Ovary (tissue), 10 donors: ENCODE measurements at places on chromosomes 5 and 9. TPM values are rescaled to one million over a fixed set of nuclear protein-coding genes. Genes with fewer than 3 reads are reported as not detected.

- H3K27me3 ChIP-seq: no peaks in the 10 kb centered on the region
- no peaks in the 10 kb centered on the region for H3K36me3 ChIP-seq
- H3K4me3 ChIP-seq: no peak overlapping the region
- no peak overlapping the region for H3K27ac ChIP-seq
- no peaks in the 10 kb centered on the region for H3K4me1 ChIP-seq
- DNase-seq: no peak
These were observed 218.1 kb upstream of the CD180 start for GRCh38 chr5:67414712-67415111.

DNA sequence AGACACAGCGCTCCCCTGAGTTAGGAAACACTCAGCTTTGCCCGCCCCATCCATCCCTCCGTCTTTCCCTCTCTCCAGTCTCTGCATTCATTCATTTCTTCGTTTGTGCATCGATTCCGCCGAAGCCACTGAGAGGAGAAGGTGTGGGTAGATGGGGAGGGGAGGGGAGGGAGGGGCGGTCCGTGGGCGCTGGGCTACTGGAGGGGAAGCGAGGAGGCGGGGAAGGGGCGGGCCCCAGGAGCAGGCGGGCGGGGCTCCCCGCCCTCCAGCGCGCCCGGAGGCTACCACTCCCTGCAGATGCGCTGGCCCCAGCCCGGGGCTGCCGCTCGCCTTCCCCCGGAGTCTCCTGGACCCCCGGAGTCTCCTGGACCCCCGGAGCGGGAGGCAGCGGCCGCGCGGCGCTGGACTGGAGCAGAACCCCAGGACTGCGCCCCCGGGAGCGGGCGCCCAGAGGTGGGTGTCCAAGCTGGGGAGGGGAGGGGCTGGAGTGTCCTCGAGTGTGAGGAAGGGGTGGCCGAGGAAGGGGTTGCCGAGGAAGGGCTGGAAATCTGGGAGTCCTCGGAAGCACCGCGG lies 159.5 kb downstream of the C9orf152 start:
- H3K27me3 ChIP-seq: no peaks in the 10 kb centered on the region
- peak overlapping the region; percentile 74 for H3K4me3 ChIP-seq
- no peaks in the 10 kb centered on the region for H3K36me3 ChIP-seq
- H3K27ac ChIP-seq: no peak overlapping the region
- peaks cover 6% of the 10 kb centered on the region for H3K4me1 ChIP-seq

GRCh38 chr9:68648971-68649370 lies 56.1 kb upstream of the PIP5K1B start:
- no peaks in the 10 kb centered on the region for H3K36me3 ChIP-seq
- H3K27ac ChIP-seq: no peak overlapping the region
- no peak overlapping the region for H3K4me3 ChIP-seq
- no peaks in the 10 kb centered on the region for H3K27me3 ChIP-seq
- DNase-seq: no peak

DNA sequence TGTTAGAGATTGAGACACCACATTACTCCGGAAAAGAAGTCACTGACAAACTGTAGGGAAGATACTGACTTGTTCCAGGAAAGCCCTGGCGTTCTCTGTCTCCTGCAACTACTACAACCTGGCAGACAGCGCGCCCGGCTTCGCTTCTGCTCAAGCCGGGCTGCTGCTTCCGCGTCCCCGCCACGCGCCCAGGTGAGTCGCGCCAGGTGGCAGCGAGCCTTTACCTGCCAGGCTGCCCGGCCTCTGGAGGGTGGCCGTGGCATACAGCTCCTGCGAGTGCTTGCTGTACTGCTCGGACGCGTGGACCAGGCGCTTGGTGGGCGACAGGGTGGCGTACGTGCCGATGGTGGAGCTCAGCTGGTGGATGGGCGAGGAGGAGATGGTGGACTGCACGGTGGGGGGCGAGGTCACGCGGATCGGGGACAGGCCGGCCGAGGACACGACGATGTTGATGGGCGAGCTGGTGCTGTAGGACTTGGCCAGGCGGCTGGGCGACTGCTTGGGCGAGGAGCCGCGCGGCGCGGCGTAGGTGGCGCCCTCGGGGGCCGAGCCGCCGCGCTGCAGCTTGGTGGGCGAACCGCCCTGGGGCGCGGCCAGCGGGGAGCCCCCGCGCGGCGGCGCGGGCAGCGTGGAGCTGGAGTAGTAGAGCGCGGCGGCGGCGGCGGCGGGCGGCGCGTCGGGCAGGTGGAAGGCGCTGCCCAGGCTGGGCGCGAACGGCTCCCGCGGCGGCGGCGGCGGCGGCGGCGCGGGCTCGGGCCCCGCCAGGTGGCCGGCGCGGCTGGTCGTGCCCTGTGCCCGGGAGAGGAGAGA lies 519.6 kb downstream of the CTNND2 start:
- DNase-seq: peak; percentile 20
- no peak overlapping the region for H3K27ac ChIP-seq
- peak overlapping the region; percentile 11 for H3K4me3 ChIP-seq
- H3K4me1 ChIP-seq: peaks cover 5% of the 10 kb centered on the region
- no peaks in the 10 kb centered on the region for H3K27me3 ChIP-seq

DNA sequence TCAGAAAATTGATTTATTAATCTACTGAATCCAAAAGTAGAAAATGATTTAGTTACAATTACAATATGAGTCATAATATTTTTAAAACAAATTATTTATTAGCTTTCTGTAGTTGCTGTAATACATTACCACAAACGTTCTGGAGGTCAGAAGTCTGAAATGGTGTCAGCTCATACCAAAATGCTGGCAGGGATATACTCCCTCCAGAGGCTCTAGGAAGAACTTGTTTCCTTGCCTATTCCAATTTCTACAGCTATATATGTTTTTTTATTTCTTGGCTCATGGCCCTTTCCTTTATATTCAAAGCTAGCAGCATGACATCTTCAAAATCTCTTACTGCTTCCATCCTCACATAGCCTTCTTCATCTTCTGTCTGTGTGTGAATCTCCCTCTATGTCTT lies 667.9 kb upstream of the ITGA1 start:
- no peak overlapping the region for H3K4me3 ChIP-seq
- no peaks in the 10 kb centered on the region for H3K36me3 ChIP-seq
- DNase-seq: no peak
- no peaks in the 10 kb centered on the region for H3K27me3 ChIP-seq
- no peaks in the 10 kb centered on the region for H3K4me1 ChIP-seq
- H3K27ac ChIP-seq: no peak overlapping the region

DNA sequence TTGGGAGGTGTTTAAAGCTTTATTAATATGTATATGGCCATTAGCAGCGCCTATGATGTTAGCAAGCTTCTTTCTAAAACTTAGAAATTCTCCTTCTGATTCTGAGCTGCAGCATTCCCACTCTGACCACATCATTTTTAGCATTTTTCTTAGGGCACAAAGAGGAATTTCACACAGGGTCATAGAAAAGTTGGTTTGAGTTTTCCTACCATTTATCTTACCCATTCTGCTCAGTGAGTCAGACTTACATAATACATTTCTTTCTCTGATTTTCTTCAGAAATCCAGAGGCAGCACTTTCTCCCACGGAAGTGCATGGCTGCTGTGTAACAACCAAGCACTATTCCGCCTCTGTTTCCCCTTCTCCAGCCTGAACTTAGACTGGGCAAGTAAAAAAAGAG lies 246.6 kb downstream of the ARL15 start:
- H3K36me3 ChIP-seq: no peaks in the 10 kb centered on the region
- no peak for DNase-seq
- H3K27me3 ChIP-seq: no peaks in the 10 kb centered on the region
- no peaks in the 10 kb centered on the region for H3K4me1 ChIP-seq

DNA sequence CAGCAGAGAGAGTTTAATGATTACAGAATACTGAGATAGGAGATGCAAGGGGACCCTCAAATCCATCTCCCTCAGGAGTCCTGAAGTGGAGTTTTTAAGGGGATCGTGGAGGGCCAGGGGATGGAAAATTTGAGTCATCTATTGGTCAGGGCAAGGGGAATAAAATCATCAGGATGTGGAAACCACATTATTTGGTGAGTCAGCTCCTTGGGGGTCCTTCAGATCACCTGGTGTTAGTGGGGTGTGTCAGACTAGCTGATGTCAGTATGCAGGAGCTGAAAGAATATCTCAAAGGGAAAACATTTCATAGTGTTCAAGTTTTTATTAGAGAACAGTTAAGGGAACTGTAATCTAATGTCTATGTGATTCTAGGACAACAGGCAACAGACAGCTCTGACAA lies 183.0 kb upstream of the FTMT start:
- no peak overlapping the region for H3K27ac ChIP-seq
- H3K4me1 ChIP-seq: no peaks in the 10 kb centered on the region
- H3K36me3 ChIP-seq: no peaks in the 10 kb centered on the region
- H3K4me3 ChIP-seq: no peak overlapping the region
- DNase-seq: no peak

DNA sequence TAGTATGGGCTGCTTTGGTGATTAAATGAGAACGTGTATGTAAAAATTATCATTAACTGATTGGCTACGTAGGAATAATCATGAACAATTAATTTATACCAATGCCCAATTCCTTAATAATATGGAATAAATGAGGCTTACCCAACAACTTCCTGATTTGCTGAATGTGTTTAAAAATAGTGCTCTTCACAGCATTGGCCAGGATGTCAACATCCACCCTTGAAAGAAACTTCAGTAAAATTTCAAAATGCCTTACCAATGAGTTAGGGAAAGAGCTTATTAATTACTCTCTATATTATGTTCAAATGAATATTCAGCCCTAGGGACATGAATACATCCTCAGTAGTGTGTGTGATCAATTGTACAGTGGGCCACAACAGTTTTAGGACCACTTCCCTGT lies 401.4 kb downstream of the PSAT1 start:
- H3K4me1 ChIP-seq: no peaks in the 10 kb centered on the region
- no peak overlapping the region for H3K4me3 ChIP-seq
- H3K27ac ChIP-seq: no peak overlapping the region
- H3K36me3 ChIP-seq: no peaks in the 10 kb centered on the region
- DNase-seq: no peak

- DNase-seq: no peak
- no peaks in the 10 kb centered on the region for H3K4me1 ChIP-seq
- H3K27ac ChIP-seq: no peak overlapping the region
- H3K36me3 ChIP-seq: no peaks in the 10 kb centered on the region
- H3K27me3 ChIP-seq: no peaks in the 10 kb centered on the region
- no peak overlapping the region for H3K4me3 ChIP-seq
These were observed 47.5 kb downstream of the RASGRF2 start for GRCh38 chr5:81007637-81008027.

DNA sequence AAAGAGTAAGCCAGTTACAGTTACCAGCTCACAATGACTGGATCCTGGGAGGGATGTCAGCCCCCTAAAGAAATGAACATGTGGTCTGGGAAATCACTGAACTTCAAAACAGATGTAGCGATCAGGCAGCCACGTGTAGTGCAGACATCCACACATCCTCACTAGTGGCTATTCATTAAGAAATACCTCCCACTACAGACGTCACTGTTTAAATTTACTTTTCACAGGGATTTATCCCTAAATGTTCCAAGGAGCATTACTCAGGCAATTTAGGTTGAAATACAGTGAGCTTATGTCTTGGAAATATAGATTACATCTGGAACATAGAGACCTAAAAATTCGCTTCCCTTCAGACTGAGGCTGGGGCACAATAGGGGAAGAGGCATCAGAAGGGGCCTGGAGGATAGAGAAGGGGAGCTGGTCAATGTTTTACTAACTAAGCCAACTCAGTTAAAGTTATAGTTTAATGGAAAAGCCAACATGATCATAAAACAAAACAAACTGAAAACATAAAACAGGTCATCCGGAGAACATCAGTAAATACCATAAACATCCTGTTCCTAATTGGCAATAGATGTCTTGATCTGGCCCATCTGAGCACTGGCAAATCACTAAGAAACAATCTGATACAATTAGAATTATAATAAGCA lies 92.3 kb downstream of the FANCC start:
- H3K36me3 ChIP-seq: no peaks in the 10 kb centered on the region
- no peak overlapping the region for H3K4me3 ChIP-seq
- DNase-seq: no peak
- no peaks in the 10 kb centered on the region for H3K27me3 ChIP-seq

GRCh38 chr5:56421246-56422075 lies 188.3 kb upstream of the ANKRD55 start:
- DNase-seq: no peak
- H3K4me1 ChIP-seq: peaks cover 2% of the 10 kb centered on the region
- H3K27ac ChIP-seq: no peak overlapping the region
- no peak overlapping the region for H3K4me3 ChIP-seq
- H3K36me3 ChIP-seq: no peaks in the 10 kb centered on the region
- no peaks in the 10 kb centered on the region for H3K27me3 ChIP-seq

DNA sequence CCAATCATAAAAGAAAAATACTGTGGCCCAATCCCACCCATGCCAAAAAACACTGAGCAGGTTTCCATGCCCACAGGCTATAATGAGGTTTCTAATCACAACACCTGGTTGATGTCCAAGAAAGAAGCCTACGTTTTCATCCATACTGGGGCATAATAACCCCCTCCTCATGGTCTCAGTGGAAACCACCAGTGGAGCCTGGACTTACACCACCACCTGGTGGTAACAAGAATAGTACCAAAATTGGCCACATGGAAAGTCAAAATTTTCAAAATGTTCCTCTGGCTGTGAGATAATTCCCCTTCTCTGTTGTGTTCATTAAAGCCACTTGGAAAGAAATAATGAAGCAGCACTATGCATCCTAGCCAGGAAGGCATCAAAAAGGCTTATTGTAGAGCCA lies 687.3 kb upstream of the ST8SIA4 start:
- H3K36me3 ChIP-seq: no peaks in the 10 kb centered on the region
- no peak overlapping the region for H3K4me3 ChIP-seq
- DNase-seq: no peak

DNA sequence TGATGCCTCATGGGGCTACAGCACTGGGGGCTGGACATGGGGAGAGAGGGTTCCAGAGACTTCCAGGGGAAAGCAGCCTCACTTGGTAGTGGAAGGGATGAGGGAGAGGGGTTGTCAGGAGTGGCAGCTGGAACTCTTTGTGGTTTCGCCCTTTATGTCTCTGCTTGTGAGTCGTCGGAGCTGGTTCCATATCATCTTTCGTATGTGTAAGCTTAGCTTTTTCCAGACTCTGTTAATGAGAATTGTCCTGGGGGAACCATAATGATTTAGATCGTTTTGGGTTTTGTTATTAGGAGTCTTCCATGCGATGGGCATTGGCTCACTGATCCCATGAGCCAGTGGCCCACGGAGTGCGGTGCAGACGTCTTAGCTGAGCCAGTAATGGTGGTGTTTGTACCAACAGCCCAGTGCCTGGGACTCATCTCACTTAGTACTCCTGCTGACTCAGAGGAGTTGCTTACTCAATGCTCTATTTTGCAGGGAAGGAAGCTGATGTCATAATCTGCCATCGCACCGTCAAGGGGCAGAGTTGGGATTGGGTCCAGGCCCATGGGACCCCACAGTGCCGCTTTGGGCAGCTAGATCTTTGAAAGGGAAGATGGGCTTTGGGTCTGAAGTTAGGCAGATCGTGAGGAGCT lies 48.5 kb downstream of the NEK6 start:
- H3K4me3 ChIP-seq: no peak overlapping the region
- no peaks in the 10 kb centered on the region for H3K36me3 ChIP-seq
- no peak overlapping the region for H3K27ac ChIP-seq
- no peaks in the 10 kb centered on the region for H3K4me1 ChIP-seq

- H3K27ac ChIP-seq: no peak overlapping the region
- no peak for DNase-seq
- no peaks in the 10 kb centered on the region for H3K27me3 ChIP-seq
- no peaks in the 10 kb centered on the region for H3K4me1 ChIP-seq
- no peak overlapping the region for H3K4me3 ChIP-seq
- no peaks in the 10 kb centered on the region for H3K36me3 ChIP-seq
These were observed 15.0 kb upstream of the IL31RA start for GRCh38 chr5:55836191-55836590.

Gene DNAJC18
- total RNA-seq: 5.2 TPM

Gene STARD4
- 9.4 TPM for total RNA-seq

Gene HAND1
- not detected for total RNA-seq

Gene SLC46A2
- 0.95 TPM for total RNA-seq

Gene FOXD4L3
- not detected for total RNA-seq

Gene SPAG8
- 4.6 TPM for total RNA-seq

Gene PPP3R2
- total RNA-seq: not detected

Gene PCDHAC2
- total RNA-seq: 1.9 TPM

Gene SELENOP
- 531 TPM for total RNA-seq

Gene GRHPR
- total RNA-seq: 91.3 TPM

Gene KIF4B
- not detected for total RNA-seq

Gene OR2K2
- not detected for total RNA-seq
